ENCODE measurements at places on chromosomes 1 and 21. TPM values are rescaled to one million over a fixed set of nuclear protein-coding genes. Genes with fewer than 3 reads are reported as not detected.

GRCh38 chr1:33424610-33425009 is 6.3 kb downstream of the PHC2 start:
- no peak for DNase-seq

GRCh38 chr1:84743896-84744295 is 53.6 kb upstream of the SSX2IP start:
- DNase-seq, result no peak

The CFAP45 gene
- total RNA-seq, result 1.0 TPM

DNA sequence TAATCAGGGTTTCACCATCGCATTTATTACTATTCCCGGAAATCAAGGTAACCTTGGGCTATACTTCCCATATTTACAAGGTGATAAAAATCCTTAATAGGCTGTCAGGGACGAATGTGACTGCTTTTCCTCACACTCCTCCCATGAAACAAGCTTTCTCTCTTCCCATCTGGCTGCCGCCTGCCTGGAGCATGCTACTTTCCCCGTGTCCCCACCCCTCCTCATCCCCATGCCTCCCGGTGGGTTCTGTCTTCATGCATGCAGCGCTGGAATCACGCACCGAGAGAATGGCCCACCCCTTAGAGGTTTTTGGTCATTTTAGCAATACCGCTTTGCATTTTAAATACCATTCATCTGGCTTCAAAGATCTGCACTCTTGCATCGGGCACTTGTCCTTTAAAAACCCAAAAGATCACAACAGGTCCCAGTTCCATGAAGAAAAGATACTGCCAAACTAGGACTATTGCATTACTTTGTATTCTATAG is 339.1 kb downstream of the NTNG1 start:
- DNase-seq, result no peak

The KNCN gene
- not detected for total RNA-seq

Data from endothelial cell (in vitro differentiated cells).